ENCODE measurements at places on chromosomes 1 and 21. TPM values are rescaled to one million over a fixed set of nuclear protein-coding genes. Genes with fewer than 3 reads are reported as not detected.

The PLA2G2A gene
- polyA plus RNA-seq = 0.69 TPM

The UQCRHL gene
- 1.9 TPM for polyA plus RNA-seq

The ZYG11A gene
- 0.14 TPM for polyA plus RNA-seq

GRCh38 chr1:223430236-223430635 lies 37.0 kb downstream of the CCDC185 start:
- no peak for DNase-seq

DNA sequence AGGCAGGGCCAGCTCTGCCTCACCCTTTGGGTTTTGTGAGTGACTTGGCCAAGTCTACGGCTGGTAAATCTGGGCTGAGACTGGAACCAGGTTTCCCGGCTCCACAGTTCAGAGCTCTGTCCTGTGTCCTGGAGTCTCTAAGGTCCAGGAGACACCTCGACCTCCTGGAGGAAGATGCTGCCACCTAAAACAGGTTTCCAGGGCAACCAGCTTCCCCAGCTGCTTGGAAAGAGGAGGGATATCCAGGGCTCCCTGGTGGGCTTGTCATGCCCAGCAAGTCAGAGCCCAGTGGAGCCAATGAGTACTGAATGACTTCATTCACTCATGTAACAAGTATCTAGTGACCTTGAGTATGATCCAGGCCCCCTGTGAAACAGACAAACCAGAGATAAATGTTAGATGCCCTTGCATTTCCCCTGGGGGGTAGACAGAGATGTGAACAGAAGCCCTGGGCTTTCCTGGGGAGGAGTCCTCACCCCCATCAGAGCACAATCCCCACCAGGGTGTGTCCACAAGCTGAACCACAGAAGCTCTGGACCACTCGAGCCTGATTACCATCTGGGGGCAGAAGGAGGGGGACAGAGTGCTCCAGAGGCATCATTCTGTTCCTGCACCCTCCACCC lies 181.2 kb upstream of the RAB4A start:
- no peak for DNase-seq

- no peak for DNase-seq
Measured at GRCh38 chr1:93344886-93345632, 648 bp upstream of the DR1 start.

GRCh38 chr1:24867084-24867870 lies 62.8 kb downstream of the RUNX3 start:
- DNase-seq = no peak

DNA sequence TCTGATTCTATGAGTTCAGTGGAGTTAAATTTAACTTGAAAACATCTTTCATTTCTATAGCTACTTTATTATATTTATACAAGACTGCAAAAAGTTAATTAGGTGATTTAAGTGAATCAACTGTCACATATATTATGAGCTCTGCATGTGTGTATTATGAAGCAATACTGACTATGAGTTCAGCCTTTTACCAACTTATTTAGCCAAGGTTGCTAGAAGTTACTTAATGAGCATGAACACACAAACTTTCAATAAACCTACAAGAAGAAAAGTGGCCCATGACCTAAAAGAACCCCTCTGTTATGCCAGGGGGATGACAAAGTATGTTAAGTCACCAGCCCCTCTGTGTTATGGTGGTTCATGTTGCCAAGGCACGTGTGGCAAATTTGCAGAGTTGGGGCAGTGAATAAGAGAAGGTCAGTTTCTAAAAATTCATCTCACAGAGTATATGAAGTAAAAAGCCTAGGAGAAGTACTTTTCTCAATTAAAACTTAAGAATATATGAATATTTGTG lies 86.7 kb upstream of the LYPLAL1 start:
- no peak for DNase-seq

DNA sequence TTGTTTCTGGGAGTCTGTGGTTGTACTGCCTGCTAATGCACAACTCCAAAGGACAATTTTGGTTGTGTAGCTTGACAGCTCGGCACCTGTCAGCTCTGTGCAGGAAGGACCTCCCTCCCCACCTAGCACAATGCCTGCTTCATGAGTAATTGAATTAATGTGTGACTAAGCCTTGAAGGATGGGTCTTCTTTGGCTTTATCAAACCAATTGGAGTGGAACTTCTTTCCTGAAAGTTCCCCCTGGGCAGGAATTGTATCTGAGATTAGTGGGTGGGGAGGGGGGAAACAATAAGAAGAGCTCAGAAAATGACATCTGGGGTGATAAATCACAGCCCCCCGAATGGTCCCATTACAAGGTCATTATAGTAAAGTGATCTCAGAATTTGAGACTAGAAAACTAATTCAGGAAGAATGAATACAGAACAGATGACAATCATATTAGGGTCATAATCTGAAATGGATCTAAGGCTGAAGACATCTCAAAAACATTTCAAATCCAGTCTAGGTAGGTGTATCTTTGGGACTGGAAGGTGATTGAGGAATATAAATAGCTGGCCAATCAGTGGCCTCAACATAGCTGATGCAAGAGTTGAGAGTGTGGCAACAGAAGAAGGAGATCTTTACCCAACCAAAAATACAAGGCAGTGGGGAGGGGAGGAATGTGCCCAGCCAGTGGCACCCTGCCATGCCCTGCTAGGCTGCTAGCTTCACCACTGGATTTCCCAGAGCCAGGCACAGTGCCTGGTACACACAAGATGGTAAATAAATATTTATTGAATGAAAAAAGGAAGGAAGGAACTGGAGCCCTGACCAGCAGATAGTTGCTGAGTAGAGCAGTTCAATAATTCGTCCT lies 10.1 kb upstream of the SESN2 start:
- no peak for DNase-seq

- DNase-seq = peak; percentile 81
Measured at GRCh38 chr1:64744492-64745180, at the start of gene RAVER2. RAVER2 (plus strand) TSS chr1:64745075; CDS start chr1:64745173, 98 bp downstream.

DNA sequence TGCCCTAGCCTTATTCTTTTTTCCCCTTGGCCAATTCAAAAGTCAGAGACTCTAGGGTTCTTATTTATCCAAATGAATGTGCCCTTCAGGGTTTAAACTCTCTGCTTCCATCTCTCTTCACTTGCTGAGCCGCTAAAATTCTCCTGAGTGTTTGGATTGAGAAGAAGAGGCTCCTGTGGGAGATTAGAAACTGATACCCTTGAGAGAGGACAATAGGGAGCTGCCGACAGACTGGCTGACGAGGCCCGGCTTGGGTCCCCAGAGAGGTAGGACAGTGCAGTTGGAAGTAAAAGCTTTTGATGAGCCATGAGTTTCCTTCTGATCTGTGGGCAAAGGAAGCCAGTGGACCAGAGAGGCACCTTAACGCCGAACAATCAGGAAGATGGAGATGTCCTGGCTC lies 41.3 kb upstream of the UBE2U start:
- DNase-seq = no peak

DNA sequence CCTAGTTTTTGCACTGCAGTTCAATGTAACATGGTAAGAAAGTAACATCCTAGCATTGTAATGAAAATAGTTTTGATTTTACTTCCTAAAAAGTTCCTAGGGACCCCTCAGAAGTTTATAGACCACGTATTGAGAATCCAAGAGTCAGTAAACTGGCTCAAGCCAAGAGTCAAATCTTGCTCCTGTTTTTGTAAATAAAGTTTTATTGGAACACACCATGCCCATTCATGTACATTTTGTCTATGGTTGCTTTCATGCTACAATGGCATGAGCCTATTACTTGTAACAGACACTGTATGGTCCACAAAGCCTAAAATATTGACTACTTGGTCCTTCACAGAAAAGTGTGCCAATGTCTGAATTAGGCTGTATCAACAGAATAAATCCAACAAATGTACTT lies 301.0 kb downstream of the LMO4 start:
- DNase-seq = no peak

DNA sequence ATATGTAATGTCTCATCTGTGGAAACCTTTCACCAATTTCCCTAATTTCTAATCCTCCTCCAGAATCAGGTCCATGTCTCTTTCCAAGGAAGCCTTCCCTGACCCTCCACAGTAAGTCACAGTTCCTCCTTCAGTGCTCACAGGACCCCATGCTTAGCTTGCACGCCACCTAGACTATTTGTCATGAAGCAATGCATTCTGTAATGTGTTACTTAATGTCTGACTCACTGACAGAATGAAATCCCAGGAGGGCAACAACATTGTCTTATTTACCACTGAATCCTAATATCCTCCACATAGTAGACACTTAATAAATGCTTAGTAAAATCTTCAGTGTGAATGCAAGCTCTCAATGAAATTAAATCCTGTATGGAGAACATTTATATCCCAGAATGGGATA lies 245.9 kb upstream of the PLD5 start:
- no peak for DNase-seq

DNA sequence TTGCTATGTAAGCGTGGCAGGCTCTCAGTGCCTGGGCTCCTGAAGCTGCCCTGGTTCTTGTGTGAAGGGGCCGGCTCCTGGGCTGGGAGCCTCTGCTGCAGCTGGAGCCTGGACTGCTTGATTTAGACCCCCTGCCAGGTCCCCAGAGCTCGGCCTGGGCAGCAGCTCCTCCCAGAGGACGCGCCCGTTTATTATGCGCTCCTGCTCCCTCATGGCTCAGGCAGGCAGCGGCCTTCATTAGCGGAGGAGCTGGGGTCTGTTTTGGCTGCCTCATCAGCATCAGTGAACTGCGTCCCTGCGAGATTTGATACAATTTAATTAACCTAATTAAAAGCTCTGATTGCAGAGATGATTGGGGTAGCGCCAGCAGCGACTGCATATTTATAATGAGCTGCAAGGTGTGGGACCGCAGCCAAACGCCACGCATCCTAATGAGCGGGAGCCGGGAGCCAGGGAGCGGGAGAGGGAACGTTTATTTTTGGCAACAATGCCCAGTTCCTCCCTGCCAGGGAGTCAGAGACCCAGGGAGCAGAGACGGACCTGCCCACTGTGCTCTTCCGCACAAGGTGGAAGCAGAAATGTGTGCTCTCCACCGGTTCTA lies 16.6 kb downstream of the UTP11 start:
- no peak for DNase-seq

- no peak for DNase-seq
Measured at GRCh38 chr1:109481646-109482045, 2.1 kb upstream of the ATXN7L2 start.

GRCh38 chr1:50308878-50309277 lies 114.4 kb downstream of the DMRTA2 start:
- DNase-seq = peak; percentile 64

DNA sequence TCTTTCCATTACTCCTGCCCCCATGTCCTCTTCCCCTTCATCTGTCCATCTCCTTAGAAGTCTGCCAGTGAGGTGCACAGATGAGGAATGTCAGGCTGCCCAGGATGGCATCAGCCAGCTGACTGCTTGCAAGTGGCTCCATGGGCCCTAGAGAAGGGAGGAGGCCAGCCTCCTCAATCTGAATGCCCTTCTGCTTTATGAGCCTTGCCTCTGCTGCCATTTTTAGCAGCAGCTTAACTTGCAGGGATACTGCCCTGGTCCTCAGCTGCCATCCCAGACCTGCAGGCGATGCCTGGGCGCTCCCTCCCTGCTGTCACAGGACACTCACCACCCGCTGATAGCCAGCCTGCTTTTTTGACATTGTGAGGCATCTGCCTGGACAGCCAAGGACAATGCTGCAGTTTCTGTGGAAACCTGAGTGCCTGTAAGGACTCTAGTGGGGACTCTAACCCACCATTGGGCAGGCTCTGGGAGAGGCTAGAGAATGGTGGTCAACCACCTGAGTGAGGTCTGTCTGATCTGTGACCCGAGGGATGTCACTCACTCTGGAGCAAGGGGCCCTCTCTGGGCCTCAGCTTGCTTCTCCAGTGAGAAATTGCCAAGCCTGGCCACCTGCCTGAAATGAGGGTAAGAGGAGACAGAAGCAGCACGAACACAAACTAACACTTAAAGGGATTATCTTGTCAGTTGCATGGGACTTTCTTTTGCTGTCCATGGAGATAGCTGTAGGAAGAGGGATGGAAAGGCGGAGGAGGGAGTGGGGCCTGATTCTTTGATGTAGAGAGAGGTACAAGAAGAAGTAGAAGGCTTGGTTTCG lies 185.0 kb downstream of the MIS18A start:
- no peak for DNase-seq
